Urothelium cell line (cell line): ENCODE measurements at places on chromosomes 4 and X.
A peak's percentile ranks its signal among the peaks of the same experiment; 100 is the strongest.

DNA sequence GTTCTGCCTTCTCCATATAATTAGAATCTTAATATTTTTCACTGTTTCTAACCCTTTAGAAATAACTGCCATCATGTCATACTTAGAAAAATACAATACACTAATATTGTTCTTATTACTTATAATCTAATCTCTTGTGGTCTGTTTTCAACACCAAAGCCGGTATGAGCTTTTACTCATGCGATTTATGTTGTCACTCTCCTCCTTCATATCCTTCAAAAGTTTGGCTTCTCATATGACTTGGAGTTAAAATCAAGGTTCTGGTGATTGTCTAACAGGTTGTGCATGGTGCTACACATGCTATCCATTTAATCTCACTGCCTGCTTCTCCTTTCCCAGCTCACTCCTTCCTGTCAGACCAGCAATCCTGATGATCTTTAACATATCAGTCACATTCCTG, 1392.9 kb downstream of the ARAP2 start:
- DNase-seq: no peak

DNA sequence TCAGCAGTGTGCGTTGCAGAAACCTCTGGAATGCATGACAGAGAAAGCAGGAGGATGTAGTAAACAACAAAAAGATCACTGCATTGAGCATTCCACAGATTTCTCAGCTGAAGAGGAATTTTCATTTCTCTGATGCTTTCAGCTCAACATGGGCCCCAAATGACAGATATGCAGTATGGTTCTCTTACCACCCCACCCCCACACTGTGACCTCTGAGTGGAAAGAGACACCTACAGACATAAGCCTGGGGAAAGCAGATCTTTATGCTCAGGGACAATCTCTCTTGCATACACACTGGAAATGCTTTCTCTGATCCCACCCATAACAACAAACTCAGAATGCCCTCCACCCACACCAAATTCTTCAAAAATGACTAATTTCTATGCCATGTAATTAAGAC, 983.7 kb upstream of the LCORL start:
- peak; percentile 10 for DNase-seq

DNA sequence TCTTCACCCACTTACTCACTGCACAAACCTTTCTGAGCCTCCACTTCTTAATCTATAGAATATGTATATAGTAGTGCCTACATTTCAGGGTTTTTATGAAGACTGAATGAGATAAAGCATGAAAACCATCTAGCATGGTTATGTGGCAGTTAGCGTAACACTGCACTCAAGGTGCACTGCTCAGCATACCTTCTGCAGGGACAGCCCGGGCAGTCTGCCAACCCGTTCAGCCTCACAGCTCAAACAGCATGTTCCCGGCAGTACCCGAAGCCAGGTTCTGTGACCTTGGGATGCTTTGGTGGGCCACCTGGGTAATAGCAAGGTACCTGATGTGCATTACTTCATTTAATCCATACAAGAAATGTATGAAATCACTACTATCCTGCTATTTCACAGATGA, 81.4 kb downstream of the DOCK11 start:
- DNase-seq: no peak

DNA sequence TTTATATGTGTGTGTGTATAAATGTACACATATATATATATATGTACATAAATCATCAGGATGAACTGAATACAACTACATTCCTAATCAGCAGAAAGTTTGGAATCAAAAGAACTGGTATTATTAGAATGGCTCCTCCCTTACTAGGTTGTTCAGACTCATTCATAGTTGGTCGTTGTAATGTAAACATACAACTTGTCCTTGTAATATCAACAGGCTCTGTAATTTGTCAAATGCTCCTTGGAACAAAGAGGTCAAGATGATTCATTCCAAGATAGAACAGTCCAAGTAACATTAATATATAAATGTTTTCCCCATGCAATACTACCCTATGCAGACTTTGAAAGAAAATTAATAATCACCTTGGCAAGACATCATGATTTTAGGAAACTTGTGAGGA, 351.4 kb upstream of the SMIM31 start:
- no peak for DNase-seq

- no peak for DNase-seq
These were observed 31.1 kb downstream of the CLDN22 start for GRCh38 chr4:183288955-183289354.

- peak; percentile 81 for DNase-seq
These were observed 13.0 kb downstream of the CXCL13 start for GRCh38 chr4:77618383-77619241.

GRCh38 chr4:109798866-109799265, 2.9 kb downstream of the CFI start:
- DNase-seq: no peak

GRCh38 chrX:72126048-72126415, 5.7 kb downstream of the RTL5 start:
- no peak for DNase-seq

DNA sequence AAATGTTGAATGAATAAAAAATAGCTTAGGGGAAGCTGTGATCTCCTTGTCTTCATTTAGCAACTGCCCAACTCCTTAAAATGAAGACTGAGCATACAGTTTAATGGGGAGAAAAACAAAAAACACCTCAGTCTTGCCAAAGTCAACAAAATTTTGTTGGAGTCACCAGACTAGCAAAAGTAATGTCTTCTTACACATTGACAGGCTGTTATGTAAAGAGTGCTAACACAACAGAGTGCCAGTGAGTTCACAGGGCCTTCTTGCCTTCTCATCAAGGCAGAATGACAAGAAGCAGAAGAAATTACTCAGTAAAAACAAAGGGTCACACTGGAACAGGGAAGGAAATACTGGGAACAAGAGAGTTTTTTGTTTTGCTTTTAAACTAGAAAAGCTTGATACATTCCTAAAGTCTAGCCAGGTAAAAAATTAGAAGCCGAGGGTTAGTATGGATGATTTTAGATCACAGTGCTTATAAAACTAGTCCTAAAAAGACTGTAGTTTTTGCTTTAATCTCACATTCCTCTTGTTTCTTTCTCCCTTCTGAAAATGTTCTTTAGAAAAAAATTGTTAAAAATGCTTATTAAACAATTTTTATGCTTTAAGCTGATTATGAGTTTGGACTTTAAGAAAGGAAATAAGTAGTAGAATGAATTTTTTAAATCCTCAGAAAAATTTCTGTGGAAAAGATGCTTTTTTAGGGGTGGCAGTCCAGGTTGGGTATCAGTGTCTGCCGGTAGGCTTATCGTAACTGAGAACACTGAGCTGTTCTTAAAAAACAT, 38.7 kb upstream of the FRAS1 start:
- no peak for DNase-seq

- peak; percentile 53 for DNase-seq
These were observed 14.5 kb upstream of the PRRG3 start for GRCh38 chrX:151680805-151681204.
